Activated B cell treated with CpG ODN at 0.5 μM for 24 hours (primary cell): ENCODE measurements at places on chromosomes 6 and 20. TPM values are rescaled to one million over a fixed set of nuclear protein-coding genes. Genes with fewer than 3 reads are reported as not detected.

- no peak for DNase-seq
Measured at GRCh38 chr20:64049060-64049877, at the start of gene SOX18. Gene SOX18, minus strand, starts transcription at chr20:64049639. Its CDS starts 123 bp downstream, at chr20:64049516.

GRCh38 chr20:50215926-50216325 lies 25.3 kb downstream of the CEBPB start:
- no peak for DNase-seq

- DNase-seq: no peak
Measured at GRCh38 chr6:69985180-69985579, 118.8 kb downstream of the COL19A1 start.

Gene HLA-DQA1
- total RNA-seq: 628 and 664 TPM in 2 replicates

Gene TOX2
- total RNA-seq: 4.8 and 5.0 TPM in 2 replicates

Gene SLC22A2
- not detected in 2 replicates for total RNA-seq
